Foreskin keratinocyte (primary cell): ENCODE measurements at places on chromosomes 7 and 10.

DNA sequence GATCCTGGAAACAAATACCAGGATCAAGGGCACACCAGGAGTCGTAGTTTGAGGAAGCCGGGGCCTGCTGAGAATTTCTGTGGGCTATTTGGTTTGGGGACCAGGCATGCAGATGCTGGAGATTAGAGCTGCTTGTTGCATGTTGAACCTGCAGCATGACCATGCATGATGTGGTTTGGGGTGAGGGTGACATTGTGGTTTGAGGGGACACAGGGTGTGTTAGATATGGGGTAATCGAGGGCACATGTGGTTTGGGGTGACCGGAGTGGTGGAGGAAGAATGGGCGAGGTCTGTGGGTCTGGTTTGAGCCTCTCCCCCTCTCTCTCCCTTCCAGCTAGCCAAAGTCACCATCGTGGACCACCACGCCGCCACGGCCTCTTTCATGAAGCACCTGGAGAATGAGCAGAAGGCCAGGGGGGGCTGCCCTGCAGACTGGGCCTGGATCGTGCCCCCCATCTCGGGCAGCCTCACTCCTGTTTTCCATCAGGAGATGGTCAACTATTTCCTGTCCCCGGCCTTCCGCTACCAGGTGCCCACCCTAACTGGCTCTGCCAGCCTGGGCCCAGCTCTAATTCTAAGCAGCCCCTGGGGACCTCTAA is 10.2 kb downstream of the NOS3 start:
- no peak for DNase-seq

GRCh38 chr7:120961638-120962173 is 11.1 kb downstream of the ING3 start:
- DNase-seq = no peak

- no peak for DNase-seq
Observed at GRCh38 chr7:158289231-158289630, 298.4 kb downstream of the PTPRN2 start.

DNA sequence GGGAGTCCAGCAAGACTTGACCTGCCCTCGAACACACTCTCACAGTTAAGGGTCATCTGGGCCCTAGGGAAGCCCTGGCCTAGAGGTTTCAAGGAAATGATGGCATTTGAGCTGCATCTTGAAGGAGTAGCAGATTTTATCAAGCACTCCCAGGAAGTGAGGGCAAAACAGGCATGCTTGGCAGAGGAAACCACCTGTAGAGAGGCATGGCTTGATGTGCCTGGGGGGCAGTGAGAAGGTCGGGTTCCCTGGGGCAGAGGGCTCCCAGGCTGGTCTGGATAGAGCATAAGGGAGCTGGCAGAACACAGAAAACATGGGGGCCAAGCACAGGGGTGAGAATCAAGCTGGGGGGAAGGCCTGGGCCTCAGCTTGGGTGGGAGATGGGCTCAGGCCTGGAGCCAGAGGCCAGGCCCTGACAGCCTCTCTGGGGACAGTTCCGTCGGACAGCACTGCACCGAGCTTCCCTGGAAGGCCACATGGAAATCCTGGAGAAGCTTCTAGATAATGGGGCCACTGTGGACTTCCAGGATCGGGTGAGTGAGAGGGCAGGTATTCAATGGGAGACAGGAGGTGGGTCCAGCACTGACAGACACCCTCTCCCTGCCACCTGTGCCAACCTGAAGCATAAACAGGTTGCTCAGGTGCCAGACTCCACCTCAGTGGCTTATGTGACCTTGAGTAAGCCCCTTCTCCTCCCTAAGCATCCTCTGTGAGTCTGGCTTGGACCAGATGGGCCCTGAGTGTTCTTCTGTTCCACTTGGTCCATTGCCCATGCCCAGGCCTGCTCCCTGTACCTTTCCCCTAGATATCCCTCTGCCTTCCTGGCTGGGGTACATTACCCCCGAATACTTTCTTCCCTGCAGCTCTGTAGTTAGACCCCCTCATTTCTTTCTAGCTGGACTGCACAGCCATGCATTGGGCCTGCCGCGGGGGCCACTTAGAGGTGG is 3.5 kb upstream of the HOGA1 start:
- DNase-seq = no peak

- no peak for DNase-seq
Observed at GRCh38 chr7:109893231-109893630, 1197.7 kb upstream of the LRRN3 start.

- DNase-seq = no peak
Observed at GRCh38 chr7:112638675-112639400, 151.4 kb downstream of the TMEM168 start.

GRCh38 chr7:134140889-134141867 is 14.0 kb downstream of the LRGUK start:
- DNase-seq = no peak

- DNase-seq = no peak
Observed at GRCh38 chr7:69953136-69954067, 355.1 kb downstream of the AUTS2 start.

- peak; percentile 53 for DNase-seq
Observed at GRCh38 chr7:137458399-137458798, 114.9 kb upstream of the PTN start.

DNA sequence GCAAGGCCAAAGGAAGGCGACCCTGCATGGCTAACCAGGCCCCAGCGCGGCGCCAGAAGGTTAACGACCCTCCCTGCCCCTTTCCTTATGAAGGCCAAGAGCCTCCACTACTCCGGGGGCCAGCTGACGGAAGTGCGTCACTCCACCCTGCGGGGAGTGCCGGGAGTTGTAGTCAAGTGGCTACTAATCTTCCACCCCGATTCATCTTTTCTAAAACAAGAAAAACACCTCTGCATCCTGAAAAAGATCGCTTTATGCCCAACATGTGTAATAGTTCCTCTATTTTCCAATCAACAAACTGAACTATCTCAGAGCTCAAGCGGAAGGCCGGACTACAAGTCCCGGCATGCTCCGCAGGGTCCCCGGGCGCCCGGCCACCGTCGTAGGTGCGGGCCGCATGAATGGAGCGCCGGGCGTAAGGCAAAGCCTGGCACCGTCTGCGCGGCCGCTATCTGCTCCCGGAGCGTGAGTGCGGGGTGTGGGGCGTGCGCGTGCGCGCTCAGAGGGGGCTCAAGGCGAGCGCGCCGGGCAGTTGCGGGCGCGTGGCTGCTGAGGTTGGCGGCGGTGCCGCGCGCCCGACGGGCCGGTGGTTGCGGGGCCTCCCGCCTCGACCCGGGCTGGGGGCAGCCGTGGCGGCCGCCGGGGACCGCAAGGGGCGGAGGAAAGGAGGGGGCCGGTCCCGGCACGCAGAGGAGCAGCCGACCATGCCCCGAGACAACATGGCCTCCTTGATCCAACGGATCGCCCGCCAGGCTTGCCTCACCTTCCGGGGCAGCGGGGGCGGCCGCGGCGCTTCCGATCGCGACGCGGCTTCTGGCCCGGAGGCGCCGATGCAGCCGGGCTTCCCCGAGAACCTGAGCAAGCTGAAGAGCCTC is at the start of gene ADO:
Gene ADO (plus strand): TSS at position 365 of the 875 bp plus-strand sequence. CDS start 340 bp downstream, at position 705.
- peak; percentile 62 for DNase-seq
